ENCODE measurements at places on chromosomes 4 and X. TPM values are rescaled to one million over a fixed set of nuclear protein-coding genes. Genes with fewer than 3 reads are reported as not detected.

DNA sequence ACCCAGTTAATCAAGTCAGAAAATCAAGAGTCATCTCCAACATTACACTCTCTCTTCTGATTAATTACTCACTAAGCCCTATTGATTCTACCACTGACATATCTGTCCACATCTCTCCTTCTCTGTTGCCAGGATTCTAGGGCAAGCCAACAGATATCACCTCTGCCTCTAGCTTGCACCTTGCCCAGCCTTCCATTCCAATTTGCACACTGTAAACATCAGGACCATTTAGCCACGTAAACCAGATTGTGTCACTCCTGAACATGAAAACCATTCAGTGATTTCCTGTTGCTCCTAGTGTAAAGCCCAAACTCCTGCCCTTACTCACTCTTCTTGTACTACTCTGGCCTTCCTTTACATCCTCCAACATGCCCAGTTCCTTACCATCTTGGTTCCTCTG is 68.0 kb upstream of the PLS3 start:
- no peak for DNase-seq

TRIM60 gene
- not detected for total RNA-seq

DNA sequence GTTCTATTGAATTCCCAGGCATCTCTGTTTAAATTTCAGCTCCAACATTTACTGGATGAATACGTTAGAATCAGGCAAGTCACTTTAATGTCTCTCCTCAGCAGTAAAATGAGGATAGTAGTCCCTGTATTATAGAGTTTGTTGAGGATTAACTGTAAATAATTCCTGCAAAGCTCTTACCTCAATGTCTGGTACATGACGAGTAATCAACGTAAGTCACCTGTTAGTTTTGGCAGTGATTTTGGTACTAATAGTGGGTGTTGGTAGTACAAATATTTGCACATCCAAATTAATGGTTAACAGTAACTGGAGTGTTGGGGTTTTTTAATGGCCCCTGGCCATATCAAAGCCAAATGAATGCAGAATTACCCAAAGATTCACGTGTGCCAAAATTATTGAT is 189.8 kb upstream of the GALNT7 start:
- DNase-seq: no peak

SPATA4 gene
- not detected for total RNA-seq

MAOA gene
- total RNA-seq: 0.08 TPM

DNA sequence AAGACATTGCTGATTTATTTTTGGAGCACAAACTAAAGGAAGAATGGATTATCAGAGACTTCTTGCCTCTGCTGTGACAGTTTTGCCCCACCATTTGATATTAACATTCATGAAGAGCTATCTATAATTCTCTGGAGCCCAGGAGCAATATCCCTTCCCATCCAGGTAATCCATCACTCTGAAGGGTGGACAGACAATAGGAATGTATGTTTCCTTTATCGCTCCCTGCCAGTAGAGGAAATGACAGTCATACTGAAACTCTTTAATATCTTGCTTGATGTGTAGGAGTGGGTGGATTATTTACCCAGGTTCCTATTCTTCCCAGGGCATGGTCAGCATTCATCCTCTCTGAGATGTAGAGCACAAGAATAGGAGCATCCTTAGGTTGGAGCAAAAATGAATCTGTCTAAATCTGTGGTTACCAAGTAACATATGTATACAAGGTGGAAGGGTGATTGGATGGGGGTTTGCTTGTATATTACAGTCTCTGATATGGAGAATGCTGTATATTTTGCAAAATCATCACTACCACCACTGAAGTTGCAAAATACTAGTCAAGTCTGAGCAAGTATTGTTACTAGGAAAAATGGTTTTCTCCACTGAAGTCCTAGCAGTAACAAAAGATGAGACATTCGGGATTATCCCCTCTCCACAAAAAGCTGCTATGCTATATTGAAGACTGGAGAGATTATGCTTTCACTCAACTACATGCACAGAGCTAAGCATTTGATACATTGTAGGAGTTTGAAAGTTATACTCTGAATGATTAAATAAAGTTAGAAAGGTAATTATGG is 151.6 kb downstream of the CBLL2 start:
- no peak for DNase-seq

- no peak for DNase-seq
These were observed 914.6 kb downstream of the PCDH19 start for GRCh38 chrX:99495453-99495852.

- no peak for DNase-seq
These were observed 98.5 kb upstream of the INPP4B start for GRCh38 chr4:142944565-142944964.

P2RY4 gene
- total RNA-seq: 0.61 TPM

PPA2 gene
- total RNA-seq: 52.6 TPM

SLC49A3 gene
- total RNA-seq: 2.7 TPM

DNA sequence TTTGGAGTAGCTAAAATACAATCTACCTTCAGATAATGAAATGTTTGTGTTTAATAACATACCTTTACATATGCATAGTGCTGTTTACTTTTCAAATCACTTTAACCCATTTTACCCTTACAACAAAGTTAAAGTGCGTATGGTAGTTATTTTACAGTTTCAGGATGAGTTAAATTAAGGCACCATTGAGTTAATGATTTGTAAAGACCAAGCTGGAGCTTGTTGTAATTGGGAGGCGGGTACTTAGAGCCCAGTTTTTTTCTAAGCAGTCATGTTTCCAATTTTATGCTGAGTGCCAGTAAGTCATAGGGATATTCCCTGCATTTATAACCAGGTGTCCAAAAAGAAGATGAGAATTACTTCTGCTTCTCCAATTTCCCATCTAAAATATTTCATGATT is 84.2 kb upstream of the NRK start:
- DNase-seq: no peak

- no peak for DNase-seq
These were observed 484 bp downstream of the CXCL2 start for GRCh38 chr4:74098427-74098994.

DNA sequence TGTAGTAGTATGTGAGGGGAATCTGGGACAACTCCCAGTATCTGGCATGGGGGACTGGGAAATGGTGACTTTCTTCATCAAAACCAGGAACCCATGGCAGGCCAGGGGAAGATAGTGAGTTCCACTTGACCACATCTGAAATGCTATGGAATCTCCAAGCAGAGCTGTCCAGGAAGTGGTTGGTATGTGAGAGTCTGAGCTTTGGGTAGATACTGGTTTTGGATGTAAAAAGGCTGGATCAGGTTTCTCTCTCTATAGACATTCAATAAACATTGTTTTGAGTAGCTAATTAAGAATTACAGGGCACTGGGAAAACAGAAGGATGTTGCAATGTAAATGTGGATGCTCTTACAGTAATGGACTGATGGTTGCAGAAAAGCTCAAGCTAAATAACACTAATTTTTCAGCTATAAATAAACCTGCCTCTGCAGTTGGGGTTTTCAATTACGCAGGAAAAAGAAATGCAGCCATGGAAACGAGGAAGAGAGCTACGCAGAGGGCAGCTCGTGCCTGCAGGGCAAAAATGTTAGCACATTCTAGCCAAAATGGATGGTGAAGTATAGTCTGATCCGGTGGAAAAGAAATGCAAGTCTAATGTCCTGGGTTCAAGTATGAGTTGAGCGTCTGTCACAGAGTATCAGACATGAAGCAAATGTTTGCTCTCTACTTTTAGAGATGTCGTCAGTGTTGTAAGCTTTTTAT is 13.4 kb upstream of the CHRNA9 start:
- no peak for DNase-seq

DNA sequence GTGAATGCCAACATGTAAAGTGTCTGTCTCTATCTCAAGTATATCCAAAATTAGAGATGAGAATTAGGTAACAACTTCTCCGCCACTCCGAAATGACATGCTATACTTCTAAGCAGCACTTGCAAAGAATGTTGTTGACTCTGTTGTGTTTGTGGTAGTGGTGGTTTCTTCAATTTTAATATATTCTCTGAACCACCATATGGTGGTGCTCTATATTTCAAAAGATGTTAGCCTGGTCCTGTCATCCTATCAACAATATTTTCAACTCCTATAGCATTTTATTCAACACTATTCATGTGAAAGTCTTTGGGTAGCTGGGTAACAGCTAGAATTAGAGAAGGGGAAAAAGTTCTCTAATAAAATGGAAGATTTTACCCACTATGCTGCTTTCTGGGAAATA is 1622.8 kb upstream of the IGFBP7 start:
- DNase-seq: no peak

DNA sequence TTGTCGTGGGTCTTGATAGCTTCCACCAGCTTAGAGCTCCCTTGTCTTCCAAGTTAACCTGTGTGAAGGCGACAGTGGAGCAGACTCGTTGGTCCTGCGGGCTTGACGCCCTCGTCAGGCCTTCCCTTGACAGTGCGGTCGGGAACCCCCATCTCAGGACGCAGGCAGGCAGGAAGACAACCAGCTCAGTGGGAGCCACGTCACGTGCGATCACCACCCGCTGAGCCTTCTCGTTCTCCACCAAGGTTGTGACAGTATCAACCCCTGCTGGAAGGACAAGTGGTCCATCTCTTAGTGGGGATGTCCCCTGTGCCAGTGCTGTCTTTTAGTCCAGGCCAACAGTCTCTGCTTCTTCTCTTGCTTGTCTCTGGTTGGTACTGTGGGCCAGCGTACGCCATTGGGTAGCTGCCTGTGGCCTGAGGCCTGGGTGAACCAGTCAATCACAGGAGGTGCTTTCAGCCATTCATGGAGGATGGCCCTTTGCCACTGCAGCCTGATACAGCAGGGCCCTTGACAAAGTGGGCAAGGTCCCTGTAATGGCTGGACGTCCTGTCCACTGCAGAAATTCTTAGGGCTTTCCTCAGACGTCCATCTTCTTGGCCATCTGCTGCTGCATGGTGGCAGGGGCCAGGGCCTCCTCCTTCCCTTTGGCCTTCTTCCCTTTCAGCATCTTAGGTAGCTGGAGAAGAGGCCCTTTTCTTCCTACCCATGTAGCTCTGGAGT is 31.4 kb downstream of the RGS12 start:
- no peak for DNase-seq

GRCh38 chr4:35883108-35883507 is 361.2 kb downstream of the ARAP2 start:
- no peak for DNase-seq

DNA sequence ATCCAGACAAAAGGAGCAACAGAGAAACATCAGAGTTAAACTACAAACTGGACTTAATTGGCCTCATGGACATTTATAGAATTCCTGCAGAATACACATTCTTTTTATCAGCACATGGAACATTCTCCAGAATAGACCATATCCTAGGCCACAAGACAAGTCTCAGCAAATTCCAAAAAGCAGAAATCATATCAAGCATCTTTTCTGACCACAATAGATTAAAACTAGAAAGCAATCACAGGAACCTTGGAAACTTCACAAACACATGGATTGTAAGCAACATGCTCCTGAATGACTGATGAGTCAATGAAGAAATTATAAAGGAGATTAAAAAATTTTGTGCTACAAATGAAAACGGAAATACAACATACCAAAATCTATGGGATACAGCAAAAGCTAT is 526.7 kb downstream of the PCDH7 start:
- no peak for DNase-seq

DNA sequence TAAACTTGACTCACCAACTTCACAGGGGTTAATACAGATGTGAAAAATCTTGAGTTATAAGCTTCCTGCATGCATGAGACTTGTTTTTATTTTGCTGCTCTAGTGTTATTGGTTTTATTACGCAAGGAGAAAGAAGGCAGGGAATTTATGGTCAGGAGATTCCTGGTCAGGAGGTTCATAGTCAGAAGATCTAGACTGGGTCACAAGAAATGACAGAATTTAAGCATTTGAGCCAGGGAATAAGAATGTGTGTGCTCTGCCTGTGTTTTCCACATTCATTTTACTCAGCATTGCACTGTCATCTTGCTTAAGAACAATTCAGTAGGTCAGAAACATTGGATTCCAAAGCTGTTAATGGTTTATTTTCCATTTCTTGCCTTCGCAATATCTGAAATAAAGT is 2522.1 kb downstream of the ARAP2 start:
- no peak for DNase-seq

DNA sequence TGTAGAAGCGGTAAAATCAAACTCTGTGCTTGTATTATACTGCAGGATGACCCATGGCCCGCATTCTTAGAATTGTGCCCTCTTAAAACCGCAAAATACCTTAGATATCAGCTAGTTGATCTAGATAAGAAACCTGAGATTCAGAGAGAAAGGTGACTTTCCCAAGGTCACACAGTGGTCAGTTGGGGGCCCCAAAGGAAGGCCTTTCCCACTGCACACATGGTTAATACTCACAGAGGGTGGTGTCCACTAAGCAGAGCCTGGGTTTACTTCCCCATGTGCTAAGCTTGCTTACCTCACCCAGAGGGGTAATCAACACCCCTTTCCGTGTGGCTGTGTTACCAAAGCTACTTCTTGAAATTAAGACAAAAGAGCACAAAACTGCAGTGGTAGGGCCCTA is 66.3 kb downstream of the RBM47 start:
- no peak for DNase-seq

- no peak for DNase-seq
These were observed 89.4 kb upstream of the TLL1 start for GRCh38 chr4:165783626-165784025.

MAGEA11 gene
- not detected for total RNA-seq

- DNase-seq: no peak
These were observed 36.0 kb downstream of the MED28 start for GRCh38 chr4:17650406-17650805.

- DNase-seq: no peak
These were observed 138.9 kb downstream of the EVC2 start for GRCh38 chr4:5569451-5569850.

- DNase-seq: no peak
These were observed 8.2 kb downstream of the MAGEB17 start for GRCh38 chrX:16175329-16176061.

DNA sequence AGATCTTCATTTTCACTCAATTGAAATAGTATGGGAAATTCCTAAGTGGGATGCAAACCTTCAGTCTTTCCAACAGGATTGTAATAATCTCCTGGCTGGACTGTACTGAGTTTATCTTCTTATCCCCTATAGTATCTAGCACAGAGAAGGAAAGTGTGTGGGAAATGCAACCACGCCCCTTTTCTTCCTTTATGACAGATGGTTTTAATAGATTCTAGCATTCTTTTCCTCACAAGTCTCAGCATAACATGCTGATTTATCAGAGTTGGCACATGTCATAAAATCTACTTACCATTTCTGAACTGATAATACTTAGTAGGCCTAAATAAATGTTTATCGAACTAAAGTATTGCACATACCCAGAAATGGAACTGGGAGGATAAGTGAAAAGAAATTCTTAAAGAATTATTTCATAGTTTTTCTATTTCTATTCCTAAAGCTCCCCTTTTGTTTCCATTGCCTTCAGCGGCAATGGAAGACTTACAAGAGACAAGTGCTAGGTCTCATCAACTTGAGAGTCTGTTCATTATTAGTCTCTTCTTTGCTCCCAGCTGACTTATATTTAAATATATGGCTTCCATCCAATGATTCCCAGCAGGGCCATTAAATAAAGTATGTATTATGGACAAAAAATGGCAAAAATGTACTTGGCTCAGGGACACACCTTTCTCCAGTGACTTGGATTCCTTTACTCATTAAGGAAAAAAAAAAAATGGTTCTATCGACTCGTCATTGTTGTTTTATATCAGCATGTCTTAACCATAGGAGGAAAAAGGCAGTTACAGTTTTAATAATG is 484.5 kb downstream of the IL1RAPL1 start:
- no peak for DNase-seq

GRCh38 chr4:166280642-166281041 is 407.6 kb downstream of the TLL1 start:
- DNase-seq: no peak

ARHGAP4 gene
- 475 TPM for total RNA-seq

STOX2 gene
- total RNA-seq: not detected

ERVMER34-1 gene
- not detected for total RNA-seq

- no peak for DNase-seq
These were observed 168.9 kb downstream of the GPAT3 start for GRCh38 chr4:83704786-83705185.

MID1 gene
- total RNA-seq: not detected
